BJ (cell line): ENCODE measurements at places on chromosomes 6 and 20.

- DNase-seq: no peak
Observed at GRCh38 chr20:49712646-49712995, 1.1 kb downstream of the B4GALT5 start.

- no peak for DNase-seq
Observed at GRCh38 chr6:100685747-100686146, 195.4 kb downstream of the ASCC3 start.

- DNase-seq: no peak
Observed at GRCh38 chr20:4730780-4731179, 9.1 kb downstream of the PRND start.

GRCh38 chr20:23926526-23926880 lies 47.0 kb upstream of the CST5 start:
- DNase-seq: no peak
